ENCODE measurements at places on chromosomes 16 and 17.
A peak's percentile ranks its signal among the peaks of the same experiment; 100 is the strongest.

DNA sequence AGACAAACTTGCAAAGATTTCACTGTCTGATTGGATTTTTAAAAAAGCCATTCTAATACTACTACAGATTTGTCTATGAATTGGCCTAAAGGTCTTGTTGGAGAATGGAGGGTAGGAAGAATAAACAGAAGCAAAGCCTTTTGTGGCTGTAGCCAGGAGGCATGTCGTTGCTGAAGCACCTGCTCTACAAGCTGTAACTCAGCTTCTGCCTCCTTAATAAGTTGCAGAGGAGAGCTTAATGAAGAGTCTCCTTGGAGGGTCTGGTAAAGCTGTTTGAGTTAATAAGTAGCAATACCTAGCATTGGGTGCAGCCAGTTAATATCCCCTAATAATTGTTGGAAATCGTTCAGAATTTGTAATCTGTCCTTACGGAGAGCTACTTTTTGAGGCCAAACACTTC lies 10.0 kb upstream of the ZNF689 start:
- DNase-seq, result no peak

DNA sequence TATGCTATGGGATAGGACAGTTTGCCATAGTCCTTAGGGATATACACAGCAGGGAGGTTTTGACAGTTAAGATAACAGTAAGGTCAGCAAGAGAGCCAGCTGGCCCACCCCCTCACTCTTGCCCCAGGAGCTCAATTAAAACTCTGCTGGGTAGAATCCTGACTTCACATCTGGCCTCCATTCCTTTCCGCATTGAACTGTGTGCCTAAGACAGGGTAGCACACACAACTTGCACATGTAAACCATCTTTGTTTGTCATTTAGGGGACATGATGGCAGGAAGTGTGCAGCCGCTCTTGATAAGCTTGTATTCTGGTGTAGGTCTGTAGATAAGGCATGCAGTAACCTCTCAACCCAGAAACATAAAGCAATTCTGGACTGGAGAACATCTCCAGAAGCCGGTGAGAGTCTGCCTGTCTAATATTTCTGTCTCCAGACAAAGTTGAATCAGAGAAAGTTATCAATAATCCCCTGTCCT lies 5.2 kb downstream of the MINK1 start:
- no peak for DNase-seq

GRCh38 chr17:79802736-79803420 lies 6.0 kb upstream of the CBX8 start:
- DNase-seq, result no peak

DNA sequence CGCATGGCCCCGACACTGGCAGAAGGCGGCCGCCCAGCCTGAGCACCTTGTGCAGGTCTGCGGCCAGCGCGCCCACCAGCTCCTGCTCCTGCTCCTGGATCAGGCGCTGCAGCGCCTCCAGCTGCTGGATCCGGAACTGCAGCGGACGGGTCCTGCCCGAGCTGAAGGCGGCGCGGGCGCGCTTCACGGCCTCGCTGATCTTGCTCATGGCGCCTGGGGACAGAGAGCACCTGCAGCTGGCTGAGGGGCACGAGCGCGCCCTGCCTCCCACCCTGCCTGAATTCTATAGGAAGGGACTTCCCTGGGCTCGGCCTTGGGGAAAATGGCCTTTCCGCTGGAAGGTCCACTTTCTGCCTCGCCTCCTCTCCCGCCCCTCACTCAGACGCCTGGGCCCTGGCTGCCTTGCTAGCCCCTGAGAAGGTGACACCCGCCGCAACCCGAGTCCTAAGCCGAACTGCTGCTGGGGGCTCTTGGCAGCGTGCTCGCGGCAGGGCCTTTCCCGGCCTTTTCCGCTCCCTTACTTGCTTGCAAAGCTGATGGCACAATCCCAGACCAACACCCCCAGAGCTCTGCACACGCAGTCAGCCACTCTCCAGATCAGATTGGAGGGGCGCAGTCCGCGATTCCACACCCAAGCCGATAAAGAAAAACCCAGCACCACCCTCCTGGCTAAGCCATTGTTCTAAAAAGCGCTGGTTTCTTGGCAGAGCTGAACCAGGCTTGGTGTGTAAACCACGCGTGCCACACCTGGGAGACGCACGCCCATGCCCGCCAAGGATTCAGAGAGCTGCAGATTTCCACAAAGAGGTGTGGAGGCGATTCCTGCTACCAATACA lies 3.0 kb downstream of the ALDH3A1 start:
- DNase-seq, result peak; percentile 57

DNA sequence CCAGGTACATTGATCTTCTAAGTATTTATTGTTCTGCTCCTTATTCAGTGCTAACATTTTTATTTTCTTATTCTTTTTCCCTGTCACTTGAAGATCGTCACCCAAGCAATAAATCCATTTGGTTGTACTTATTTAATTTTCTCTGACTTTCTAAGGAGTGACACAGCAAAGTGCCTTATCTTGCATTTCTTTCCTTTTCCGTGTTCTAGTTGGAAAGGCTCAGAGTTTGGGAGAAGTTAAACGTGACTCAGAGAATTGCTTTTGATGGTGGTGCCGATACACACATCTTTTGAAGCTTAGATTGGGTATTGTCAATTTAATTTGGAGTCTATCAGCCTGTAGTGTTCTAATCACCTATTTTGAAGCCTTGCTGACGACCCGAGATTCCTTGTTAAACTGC lies 72.0 kb downstream of the PITPNC1 start:
- DNase-seq, result no peak

GRCh38 chr17:38536661-38537060 lies 69.1 kb downstream of the SRCIN1 start:
- DNase-seq, result no peak

DNA sequence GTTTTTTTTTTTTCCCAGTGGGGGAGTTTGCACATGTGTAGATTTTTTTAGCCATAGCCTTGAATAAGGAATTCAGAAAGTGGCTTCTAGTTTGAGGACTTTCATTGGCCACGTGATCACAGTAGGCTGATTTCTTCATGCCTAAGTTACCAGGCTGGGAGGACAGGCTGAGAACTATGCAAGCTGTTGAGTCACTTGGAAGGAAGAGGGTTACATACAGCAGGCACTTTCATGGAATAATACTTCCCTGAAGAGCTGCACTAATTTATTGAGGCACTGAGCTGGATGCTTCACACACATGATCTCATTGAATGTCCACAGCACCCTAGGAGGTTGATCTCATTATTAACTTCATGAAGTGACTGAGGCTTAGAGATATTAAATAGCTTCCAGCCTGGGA lies 22.8 kb downstream of the PRKCB start:
- DNase-seq, result peak; percentile 4

Data from mammary epithelial cell (primary cell).